ENCODE measurements at places on chromosomes 11 and 22.

DNA sequence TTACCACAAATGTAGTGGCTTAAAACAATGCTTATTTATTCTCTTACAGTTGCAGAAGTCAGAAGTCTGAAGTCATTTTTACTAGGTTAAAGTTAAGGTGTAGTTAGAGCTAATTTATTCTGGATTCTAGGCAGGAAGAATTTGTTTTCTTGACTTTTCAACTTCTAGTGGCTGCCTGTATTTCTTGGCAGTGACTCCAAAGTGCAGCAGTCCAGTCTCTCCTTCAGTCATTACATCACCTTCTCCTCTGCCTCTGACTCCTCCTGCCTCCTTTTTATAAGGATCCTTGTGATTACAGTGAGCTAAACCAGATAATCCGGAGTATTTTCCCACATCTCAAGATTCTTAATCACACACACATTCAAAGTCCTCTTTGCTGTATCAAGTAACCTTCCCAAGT, 581.4 kb downstream of the KCNA4 start:
- DNase-seq = no peak

GRCh38 chr11:69108030-69108429, 47.7 kb upstream of the SMIM38 start:
- no peak for DNase-seq

DNA sequence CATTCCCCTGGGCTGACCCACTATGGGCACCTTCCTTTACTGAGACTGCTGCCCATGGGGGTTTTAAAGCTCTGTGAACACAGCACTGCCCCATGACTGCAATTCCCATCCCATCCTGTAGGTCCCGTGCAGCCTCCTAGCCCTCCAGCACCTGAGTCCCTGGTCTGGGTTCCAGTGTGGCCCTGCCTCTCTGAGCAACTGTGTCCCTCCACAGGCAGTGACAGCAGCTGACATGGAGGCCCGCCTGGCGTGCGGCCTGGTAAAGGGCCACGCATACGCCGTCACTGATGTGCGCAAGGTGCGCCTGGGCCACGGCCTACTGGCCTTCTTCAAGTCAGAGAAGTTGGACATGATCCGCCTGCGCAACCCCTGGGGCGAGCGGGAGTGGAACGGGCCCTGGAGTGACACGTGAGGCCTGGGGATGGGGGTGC, 12.6 kb downstream of the OMP start:
- no peak for DNase-seq

- DNase-seq = no peak
Measured at GRCh38 chr11:108836541-108836940, 171.7 kb downstream of the DDX10 start.

DNA sequence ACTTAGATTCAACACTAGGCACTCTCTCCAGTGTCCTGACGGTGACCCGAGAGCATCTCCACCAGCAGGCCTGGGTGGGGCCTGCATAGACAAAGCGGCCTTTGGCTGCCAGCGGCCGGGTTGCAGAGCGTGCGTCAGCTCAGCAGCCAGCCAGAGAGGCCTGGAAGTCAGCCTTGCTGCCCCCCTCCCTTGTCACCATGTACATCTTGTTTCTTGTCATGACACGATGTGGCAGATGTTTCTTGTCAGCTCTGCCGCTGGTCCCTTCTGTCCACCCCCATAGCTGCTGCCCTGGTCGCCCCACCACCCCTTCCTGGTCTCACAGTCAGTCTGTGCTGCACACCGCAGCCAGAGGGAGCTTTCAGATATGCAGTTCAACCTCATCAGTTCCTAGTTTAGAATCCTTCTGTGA, 33.1 kb upstream of the CBX7 start:
- no peak for DNase-seq

- no peak for DNase-seq
Measured at GRCh38 chr11:44855493-44855849, 95.2 kb downstream of the TP53I11 start.

GRCh38 chr11:16897470-16898061, 116.6 kb downstream of the PLEKHA7 start:
- no peak for DNase-seq

GRCh38 chr22:33707581-33707980, 212.7 kb downstream of the LARGE1 start:
- no peak for DNase-seq

DNA sequence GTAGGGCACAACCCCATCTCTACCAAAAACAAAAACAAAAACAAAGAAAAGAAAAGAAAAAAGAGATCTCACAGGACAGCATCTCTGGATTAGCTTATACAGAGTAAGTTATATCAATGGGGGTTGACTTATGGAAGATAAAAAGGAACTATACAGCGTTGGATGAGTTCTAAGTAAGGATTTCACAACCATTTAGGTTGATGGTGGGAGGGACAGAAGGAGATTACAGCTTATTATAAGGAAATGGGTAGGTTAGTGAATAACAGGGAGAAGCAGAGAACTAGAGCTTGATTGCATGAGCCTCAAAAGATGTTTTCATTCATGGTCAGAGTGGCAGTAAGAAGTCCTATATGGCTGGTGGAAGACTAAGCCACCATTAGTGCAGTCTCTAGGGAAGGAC, 60.3 kb downstream of the CECR2 start:
- DNase-seq = no peak

DNA sequence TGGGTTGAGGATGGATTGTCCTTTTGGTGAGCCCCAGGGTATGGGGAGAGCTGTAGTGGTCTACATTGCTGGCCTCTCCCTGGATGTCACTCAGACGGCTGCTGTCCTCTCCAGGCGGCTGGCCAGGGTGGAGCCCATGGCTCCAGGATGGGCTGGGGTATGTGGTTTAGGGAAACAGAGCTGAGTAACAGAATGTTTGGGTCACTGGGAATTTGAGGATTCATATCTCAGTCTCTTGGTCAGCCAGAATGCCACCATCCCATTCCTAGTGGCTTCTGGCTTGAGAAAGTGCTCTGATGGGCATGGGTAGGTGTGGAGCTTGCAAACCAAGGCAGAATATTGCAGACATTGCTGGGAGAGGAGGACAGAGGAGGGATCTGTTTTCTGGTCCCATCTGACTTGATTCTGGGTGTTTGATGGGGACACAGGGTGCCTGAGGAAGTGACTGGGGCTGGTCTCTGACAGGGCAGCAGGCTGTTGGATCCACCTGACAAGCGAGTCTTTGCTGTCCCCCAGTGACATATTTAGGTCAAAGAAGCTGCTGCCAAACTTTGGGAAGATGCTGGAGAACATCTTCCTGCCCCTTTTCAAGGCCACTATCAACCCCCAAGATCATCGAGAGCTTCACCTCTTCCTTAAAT, 41.4 kb downstream of the AMPD3 start:
- DNase-seq = no peak

DNA sequence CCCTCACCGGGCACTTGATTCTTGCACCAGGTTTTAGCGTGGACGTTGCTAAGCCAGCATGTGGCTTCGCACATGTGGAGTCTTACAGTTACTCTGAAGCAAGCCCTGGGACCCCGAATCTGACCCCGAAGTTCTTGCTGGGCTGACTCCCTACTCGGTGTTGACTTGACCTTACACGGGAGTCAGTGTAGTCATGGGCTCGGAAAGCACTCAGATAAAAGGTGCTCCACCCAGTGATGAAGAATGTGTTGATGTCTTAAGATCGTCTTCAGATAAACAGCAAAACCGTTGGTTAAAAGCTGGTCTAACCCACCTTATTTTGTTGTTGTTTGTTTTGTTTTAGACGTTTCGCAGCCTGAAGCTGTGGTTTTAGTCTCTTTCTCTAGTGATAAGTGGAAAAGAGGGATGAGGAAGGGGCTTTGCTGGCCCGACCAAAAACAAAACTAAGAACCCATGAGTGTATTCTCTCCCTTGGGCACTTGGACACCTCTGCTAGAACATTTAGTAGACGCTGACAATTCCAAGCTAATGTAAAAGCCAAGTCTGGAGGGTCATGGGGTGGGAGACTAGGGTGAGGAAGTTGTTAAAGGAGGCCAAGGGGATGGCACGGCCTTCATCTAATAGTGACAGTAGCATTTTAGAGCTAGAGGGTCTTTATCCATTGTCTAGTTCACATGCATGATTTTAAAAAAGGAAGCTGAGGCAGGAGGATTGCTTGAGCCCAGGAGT, 69.9 kb downstream of the BCR start:
- no peak for DNase-seq

GRCh38 chr11:3046190-3046589, 11.0 kb downstream of the CARS1 start:
- peak; percentile 23 for DNase-seq

DNA sequence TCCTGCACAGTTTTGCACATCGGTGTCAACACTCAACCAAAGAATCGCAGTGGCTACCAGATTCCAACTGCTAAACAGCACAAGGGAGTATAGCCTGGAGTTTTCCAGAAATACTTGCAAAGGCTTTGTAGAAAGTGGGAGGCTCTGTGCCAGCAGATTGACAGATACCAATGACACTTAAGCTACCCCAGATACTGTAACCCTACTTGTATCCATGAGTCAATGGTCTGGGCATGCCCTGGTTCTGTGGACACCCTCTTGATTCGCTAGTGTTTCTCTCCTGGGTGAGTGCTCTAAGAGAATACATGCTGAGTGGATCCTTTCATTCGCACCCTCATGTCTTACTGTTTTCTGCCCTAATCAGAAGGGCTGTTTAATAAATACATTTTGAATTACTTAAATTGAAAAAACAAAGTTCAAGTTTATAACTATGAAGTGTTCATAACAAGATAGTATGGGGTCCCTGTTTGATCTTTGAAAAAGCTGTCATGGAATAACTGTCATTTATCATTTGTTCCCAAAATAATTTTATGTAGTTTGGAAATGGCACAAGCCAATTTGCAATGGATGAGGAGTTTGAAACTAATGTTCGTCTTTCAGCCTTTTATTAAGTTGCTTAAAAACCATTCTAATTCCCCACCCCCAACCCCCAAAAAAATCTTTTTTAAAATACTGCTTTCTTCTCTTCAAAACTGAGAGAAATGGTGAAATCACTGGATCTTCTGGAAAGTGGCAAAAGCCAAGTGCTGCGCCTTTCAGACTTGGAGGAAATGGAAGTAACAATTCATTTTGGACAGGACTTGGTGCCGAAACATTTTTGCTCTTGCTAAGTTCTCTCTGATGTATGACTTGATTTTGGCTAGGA, 600.5 kb upstream of the TENM4 start:
- DNase-seq = no peak

GRCh38 chr22:45529971-45530575, 27.4 kb downstream of the FBLN1 start:
- no peak for DNase-seq

DNA sequence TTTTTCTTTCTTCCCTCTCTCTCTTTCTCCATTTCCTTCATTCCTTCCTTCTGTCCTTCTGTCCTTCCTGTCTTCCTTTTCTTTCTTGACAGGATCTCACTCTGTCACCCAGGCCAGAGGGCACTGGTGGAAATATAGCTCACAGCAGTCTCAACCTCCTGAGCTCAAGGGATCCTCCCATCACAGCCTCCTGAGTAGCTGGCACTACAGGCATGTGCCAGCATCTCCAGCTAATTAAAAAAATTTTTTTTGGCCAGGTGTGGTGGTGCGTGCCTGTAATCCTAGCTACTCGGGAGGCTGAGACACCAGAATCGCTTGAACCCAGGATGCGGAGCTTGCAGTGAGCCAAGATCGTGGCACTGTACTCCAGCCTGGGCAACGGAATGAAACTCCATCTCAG, 4.8 kb upstream of the DUSP8 start:
- DNase-seq = no peak

DNA sequence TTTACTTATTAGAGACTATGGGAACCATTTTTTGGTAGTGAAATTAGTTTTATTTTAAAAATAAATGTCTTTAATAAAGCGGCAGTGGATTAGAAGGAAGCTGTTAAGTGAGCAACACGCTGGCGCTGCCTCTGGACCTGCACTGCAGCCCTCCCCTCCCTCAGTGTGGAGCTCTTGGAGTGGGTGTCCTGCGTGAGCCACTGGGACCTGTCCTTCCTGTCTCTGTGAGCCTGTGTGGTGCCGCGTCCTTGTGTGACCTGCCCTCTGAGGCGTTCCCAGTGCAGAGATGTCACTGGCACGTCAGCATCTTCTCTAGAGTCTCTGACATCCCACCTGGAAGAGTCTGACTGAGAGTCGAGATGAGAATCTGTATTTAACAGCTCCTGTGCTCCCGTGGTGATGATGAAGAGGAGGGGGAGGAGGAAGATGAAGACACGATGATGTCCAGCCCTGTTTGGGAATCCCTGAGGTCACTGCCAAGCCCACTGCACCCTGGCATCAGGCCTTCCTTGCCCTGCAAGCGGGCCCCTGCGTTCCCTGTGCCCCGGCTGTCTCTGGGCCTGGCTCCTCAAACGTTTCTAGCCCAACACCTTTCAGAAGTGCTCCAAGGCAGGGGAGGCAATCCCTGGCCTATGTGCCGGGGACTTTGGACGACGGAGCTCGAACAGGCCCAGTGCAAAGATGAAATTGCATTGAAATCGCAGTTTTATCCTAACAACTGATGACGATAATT, 271.8 kb downstream of the TBC1D22A start:
- peak; percentile 0 for DNase-seq

DNA sequence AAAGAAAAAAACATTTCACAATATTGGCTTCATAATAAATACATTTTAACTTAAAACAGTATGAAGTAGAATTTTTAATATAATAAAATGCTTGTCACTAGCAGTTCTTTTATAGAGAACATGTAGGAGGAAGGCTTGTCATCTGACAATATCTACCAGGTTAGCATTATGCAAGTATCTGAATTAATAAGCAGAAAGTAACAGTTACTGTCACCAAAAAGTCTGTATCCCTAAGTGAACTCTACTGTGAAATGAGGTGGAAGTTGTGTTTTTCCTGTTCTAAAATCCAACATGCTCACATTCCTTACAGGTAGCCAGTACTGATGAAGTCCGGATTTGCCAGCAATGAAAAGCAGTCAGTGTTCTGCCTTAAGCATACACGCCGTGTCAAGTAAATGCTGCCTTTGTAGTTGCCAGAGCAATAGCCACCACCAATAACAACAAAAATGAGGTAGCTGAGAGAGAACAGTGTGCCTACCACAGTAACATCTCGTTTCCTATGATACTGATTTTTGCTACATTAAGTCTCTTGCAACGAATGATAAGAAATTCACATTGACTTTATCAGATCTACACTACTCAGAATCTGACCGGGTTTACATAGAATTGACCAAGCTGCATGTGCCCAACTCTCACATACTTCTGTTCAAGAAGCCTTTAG, 95.5 kb downstream of the SIK3 start:
- DNase-seq = no peak

DNA sequence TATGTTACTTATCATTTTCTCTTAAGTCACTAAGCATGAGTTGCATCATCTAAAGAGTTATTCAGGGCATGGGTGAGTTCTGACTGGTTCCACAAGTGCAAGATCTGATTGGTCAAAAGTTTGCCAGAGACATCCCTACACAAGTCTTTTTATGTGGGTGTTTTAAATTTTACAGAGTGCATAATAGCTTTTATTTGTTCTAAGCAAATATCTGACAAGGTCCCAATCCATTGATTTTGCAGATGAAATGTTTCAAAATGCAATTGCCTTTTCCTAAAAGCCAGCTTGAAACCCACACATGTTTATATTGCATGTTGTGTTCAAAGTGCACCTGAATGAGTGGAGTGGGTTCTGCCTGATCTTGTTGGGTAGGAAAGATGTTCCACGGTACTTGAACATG, 101.7 kb upstream of the PAX6 start:
- no peak for DNase-seq

DNA sequence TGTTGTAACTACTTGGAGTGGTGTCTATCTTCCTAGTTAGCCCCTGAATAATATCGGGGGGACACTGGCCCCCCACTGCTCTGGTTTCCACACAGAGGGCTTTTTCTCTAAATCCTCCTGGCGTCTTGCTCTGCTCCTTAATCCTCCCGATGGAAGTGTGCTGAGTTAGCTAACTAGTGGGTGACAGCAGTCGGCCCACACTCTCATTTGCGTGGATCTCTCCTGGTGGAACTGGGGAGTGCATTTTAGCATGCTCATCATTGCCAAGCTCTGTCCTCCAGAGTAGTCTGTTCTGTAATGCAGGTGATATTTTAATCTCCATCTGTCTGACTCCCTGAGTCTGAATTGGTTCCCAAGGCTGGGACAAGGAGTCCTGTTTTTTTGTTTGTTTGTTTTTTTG, 46.1 kb upstream of the RASSF10 start:
- DNase-seq = no peak

All from nephron progenitor cell (in vitro differentiated cells).